ENCODE measurements at places on chromosomes 4 and X.
A peak's percentile ranks its signal among the peaks of the same experiment; 100 is the strongest.

DNA sequence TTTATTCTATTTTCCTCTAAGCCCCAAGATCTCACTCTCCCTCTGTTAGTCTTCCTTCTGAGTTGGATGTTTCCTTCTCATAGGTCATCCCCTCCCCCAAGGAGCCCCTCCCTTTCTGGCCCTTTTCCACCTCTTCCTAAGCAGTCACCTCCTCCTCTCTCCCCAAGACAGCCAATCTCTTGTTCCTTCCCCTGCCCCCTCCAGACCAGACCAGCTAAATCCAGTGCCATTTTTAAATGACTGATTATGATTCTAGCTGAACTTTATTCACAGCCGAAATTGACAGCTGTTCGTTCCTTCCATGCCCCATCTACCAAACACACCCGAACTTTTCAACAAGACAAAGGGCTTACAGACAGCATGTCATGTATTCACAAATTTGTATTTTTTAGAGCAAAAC lies 1.9 kb downstream of the SPIN2A start:
- DNase-seq: no peak

DNA sequence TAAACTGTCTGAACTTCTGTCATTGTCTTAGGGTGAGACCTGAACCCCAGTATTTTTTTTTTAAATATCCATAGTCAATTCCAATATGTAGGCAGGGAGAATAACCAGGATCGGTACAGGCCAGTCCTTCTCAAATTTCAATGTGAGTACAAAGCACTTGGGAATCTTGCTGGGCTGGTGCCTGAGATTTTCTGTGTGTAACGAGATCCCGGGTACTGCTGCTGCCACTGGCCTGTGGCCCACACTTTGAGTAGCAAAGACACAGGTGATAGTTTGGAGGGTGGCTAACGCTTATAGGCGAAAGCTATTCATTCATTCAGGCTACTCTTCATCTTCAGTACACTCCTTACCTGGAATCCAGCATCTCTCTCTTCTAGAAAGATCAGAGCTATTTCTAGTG lies 923.6 kb upstream of the TENM3 start:
- DNase-seq: no peak

DNA sequence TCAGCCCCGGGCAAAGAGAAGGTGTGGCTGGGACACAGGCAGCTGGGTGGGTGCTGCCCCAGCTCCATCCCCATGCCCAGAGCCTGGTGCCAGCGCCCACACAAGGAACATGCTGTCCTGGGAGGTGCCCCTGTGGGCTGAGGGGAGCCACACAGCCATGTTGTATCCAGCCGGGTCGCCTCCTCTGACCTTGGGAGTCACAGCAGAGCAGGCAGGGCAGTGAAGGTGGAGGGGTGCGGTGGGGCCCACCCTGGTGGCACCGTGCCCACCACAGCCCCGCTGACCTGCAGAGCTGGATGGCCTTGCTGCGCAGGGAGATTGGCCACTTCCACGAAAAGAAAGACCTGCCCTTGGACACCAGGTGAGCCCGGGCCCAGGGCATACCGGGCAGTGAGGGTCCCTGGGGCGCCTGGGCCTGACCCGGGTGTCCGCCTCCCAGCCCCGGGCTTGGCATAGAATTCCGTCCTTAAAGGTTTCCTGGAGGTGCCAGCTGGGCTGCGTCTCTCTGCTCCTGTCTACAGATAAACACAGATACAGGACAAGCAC lies 18.7 kb upstream of the ADD1 start:
- DNase-seq: no peak

GRCh38 chr4:112896609-112897190 lies 152.8 kb upstream of the ANK2 start:
- DNase-seq: no peak

DNA sequence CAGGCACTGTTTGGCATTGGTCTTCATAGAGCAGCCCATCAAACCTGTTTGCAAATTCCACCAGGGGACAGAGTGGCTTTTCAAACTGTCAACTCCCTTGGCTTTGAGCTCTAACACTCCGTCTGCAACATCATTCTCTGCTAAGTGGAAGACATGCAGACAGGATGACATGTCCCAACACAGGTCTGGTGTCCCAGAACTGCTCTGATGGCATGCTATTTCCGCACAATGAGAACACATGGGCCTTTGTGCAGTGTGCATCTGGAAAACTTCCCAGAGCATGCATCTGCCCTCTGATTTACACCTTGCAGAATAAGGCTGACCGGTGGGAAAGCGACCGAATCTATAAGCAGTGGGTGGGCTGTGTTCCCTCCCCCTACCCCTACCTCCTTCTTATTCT lies 212.8 kb upstream of the GYPA start:
- DNase-seq: no peak

DNA sequence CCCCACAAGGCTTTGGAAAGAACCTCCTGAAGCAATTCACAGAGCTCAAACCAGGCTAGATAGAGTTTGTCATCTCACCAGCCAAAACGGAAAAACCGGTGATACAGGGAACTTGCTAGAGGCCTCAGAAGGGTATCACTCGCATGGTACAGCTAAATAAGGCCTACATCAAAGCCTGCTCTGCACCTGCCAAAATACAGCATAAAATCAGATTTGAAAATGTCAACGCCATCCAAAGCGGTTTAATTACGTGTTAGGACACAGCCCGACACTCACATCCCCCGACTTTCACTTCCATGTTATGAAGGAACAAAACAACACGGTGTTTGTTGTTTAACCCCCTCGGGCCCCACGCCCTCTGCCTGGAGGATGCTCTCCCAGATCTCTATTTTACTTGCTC lies 65.0 kb downstream of the MAPK10 start:
- DNase-seq: no peak

- no peak for DNase-seq
Observed at GRCh38 chrX:2559124-2559523, 58.3 kb upstream of the DHRSX start.

- no peak for DNase-seq
Observed at GRCh38 chr4:185344743-185345538, 50.8 kb downstream of the LRP2BP start.

DNA sequence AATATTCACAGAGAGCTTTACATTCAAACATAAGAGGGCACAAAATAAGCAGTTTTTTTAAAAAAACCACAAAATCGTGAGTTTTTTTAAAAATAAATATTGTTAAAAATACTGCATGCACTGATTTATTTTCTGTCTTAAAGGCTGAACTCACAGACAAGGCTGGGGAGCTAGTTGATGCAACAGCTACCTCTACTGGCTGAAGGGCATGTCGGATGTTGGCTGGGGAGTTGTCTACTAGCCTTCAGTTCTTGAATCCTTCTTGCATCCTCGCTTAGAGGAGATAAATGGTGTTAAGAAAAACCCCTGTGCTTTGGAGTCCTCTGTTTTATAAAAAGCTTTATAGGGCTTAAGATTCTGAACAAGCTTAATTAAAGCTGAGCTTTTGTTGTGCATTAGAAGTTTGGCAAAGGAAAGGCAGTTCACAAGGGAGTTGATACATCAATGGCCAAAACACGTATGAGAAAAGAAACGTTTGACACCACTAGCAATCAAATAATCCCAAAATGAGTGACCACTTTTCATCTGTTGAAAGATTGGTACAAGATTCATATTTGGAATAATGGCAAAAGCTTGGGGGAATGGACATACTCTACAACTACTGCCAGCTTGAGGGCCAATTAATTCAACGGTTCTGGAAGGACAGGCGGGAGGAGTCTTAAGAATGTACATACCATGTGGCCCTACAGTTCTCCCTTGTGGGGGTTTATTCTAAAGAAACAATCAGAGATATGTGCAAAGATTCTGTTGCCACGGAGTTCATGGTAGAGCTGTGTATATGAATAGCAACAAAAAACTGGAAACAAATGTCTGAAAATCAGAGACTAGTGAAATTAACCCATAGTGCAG lies 94.7 kb downstream of the SEL1L3 start:
- peak; percentile 23 for DNase-seq

GRCh38 chr4:20354120-20354519 lies 102.4 kb downstream of the SLIT2 start:
- DNase-seq: no peak

GRCh38 chr4:168993714-168994510 lies 16.1 kb downstream of the CBR4 start:
- DNase-seq: no peak

DNA sequence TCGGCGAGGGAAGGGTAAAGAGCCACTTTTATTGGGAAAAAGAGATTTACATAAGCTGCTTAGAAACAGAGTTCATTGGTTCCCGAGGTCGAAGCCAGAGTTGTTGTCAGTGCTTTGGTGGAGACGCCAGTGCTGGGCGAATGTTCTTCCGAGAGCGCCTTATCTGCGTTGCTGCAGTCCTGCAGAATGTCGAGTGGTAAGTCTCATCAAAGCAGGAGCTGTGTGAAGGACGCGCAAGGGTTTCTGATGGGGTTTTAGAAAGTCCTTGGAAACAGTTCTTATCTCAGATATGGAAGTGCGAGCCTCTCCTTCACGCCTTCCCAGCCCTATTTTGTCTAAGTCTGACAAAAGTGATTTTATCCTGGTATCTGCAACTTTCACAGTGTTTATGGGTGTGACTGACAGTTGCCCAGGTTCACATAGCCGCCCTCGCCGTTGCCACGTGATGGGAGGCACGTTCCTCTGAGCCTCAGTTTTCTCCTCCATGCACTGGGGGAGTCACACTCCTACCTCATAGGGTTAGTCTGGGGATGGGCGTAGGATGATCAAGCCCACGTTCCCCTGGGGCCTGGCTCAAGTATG lies 47.3 kb upstream of the NSG1 start:
- no peak for DNase-seq

GRCh38 chrX:46737041-46737440 lies 21.9 kb downstream of the SLC9A7 start:
- no peak for DNase-seq

DNA sequence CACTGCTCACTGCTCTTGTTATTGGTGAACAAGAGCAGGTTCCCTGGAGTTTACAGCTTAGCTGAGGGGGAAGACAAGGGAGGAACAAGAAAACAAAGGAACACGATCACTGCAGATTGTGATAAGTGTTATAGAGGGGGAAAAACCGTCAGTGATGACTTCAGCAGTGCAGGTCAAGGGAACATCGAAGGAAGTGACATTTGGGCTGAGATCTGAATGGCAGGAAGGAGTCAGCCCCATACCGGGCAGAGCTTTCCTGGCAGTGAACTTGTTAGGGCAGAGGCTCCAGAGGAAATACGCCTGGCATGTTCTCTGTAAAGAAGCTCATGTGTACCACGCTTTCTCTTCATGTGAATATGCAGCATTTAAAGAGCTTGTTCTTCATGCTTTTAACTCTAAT lies 78.1 kb downstream of the LDB2 start:
- no peak for DNase-seq

GRCh38 chr4:137345597-137345996 lies 186.7 kb downstream of the PCDH18 start:
- DNase-seq: no peak

GRCh38 chrX:116342903-116343302 lies 93.5 kb upstream of the SLC6A14 start:
- DNase-seq: no peak

DNA sequence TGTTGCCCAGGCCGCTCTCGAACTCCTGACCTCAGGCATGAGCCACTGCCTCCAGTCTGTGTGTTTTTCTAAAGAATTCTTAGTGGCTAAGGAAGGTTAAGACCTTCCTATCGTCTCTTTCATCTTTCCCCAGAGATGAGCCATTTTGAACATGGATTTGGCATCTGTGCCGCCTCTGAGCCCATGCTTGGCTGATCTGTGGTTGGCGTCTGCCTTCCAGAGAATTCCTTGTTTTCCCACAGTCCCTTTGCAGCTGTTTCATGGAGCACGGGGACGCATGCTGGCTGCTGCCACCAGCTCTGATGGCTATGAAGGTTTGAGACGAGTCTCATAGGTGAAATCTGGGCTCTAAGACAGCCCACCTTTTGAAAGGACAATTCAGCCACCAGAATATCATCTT lies 60.4 kb downstream of the SHROOM2 start:
- no peak for DNase-seq
